ENCODE measurements at places on chromosomes 5 and 9. TPM values are rescaled to one million over a fixed set of nuclear protein-coding genes. Genes with fewer than 3 reads are reported as not detected.

The LCN12 gene
- polyA plus RNA-seq = 1.3 TPM

The PTPRD gene
- polyA plus RNA-seq = 90.8 TPM

The MELK gene
- polyA plus RNA-seq = 6.9 TPM

The C9orf152 gene
- polyA plus RNA-seq = 0.08 TPM

The TRMT10B gene
- polyA plus RNA-seq = 19.9 TPM

The DMRTA1 gene
- polyA plus RNA-seq = 0.33 TPM

The TSLP gene
- polyA plus RNA-seq = 0.84 TPM

The TNFSF8 gene
- polyA plus RNA-seq = 1.2 TPM

The RNF14 gene
- polyA plus RNA-seq = 42.1 TPM

The ADAMTSL1 gene
- polyA plus RNA-seq = 12.6 TPM

The IL7R gene
- 2.4 TPM for polyA plus RNA-seq

The MAP1B gene
- 45.8 TPM for polyA plus RNA-seq

The CCL21 gene
- polyA plus RNA-seq = not detected

The CDKN2A gene
- polyA plus RNA-seq = not detected

All from muscle of arm (tissue), 14 donors.